ENCODE measurements at places on chromosomes 16 and 17. TPM values are rescaled to one million over a fixed set of nuclear protein-coding genes. Genes with fewer than 3 reads are reported as not detected.
A peak's percentile ranks its signal among the peaks of the same experiment; 100 is the strongest.

CCL23 gene
- total RNA-seq, result not detected

DCAF7 gene
- total RNA-seq, result 40.9 TPM

TMEM235 gene
- total RNA-seq, result not detected

CDR2 gene
- total RNA-seq, result 48.4 TPM

MYO15A gene
- total RNA-seq, result 0.18 TPM

DNA sequence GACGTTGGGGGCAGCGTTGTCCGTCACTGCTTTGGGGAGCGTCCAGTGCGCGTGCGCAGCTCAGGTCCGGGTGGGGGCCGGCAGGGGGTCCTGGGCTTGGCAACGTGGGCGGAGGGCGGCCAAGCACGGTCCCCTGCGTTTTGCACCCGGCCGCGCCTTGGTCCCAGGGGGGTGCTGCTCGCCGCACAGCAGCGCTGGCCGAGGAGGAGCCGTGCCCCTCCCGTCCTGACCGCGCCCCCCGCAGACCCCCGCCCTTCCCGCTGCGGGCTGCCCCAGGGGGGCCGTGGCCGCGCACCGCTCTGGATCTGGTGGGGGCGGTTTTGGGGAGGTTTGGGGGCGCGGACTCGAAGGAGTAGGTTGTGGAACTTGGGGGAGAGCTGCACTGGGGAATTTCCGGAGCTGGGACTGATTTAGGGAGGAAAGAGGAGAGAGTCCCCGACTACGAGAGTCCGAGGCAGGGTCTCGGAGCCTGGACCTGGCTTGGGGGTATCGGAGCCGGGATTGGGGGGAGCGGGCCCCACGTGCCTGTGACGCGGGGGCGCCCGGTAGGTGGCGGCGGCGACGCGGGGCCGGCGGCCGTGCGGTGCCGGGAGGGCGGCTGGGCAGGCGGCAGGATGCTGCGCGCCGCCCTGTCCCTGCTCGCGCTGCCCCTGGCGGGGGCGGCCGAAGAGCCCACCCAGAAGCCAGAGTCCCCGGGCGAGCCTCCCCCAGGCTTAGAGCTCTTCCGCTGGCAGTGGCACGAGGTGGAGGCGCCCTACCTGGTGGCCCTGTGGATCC is at the start of gene SLC9A5:
Gene SLC9A5 (plus strand): TSS at position 579 of the 777 bp plus-strand sequence. CDS start 36 bp downstream, at position 615.
- peaks cover 36% of the 10 kb centered on the region for H3K4me1 ChIP-seq
- H3K27me3 ChIP-seq, result no peaks in the 10 kb centered on the region
- no peaks in the 10 kb centered on the region for H3K36me3 ChIP-seq

- H3K27me3 ChIP-seq, result no peaks in the 10 kb centered on the region
- no peak overlapping the region for H3K4me3 ChIP-seq
- H3K4me1 ChIP-seq, result no peaks in the 10 kb centered on the region
- DNase-seq, result no peak
- H3K36me3 ChIP-seq, result peaks cover 62% of the 10 kb centered on the region
Observed at GRCh38 chr17:78812855-78813254, 27.8 kb downstream of the USP36 start.

- DNase-seq, result no peak
- H3K27me3 ChIP-seq, result peaks cover 4% of the 10 kb centered on the region
- H3K4me3 ChIP-seq, result no peak overlapping the region
- H3K27ac ChIP-seq, result no peak overlapping the region
- H3K4me1 ChIP-seq, result no peaks in the 10 kb centered on the region
Observed at GRCh38 chr17:44637066-44637465, 19.2 kb upstream of the MEIOC start.

DNA sequence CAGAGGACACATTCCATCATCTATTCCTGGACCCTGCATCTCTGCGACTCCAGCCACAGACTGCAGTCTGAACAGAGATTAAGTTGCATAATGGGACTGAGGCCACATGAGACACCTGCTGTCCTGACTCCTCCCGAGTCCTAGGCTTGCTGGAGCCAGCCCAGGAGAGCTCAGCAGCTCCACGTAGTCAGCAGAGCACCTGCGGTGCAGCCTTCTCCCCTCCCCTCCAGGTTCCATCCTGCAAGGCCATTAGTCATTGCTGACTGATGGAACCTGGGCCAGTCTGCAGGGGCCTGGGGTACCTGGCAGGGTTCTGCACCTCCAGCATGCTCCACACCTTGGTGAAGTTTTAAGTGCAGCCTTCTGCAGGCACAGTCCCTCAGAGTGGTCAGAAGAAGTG is 76.7 kb downstream of the PLD6 start:
- H3K36me3 ChIP-seq, result peaks cover 54% of the 10 kb centered on the region
- H3K27me3 ChIP-seq, result no peaks in the 10 kb centered on the region
- DNase-seq, result no peak
- H3K4me3 ChIP-seq, result no peak overlapping the region
- H3K27ac ChIP-seq, result no peak overlapping the region

- peaks cover 21% of the 10 kb centered on the region for H3K36me3 ChIP-seq
- no peaks in the 10 kb centered on the region for H3K27me3 ChIP-seq
- peak overlapping the region; percentile 83 for H3K4me3 ChIP-seq
- DNase-seq, result no peak
Observed at GRCh38 chr16:1942047-1942809, 771 bp downstream of the MSRB1 start.

DNA sequence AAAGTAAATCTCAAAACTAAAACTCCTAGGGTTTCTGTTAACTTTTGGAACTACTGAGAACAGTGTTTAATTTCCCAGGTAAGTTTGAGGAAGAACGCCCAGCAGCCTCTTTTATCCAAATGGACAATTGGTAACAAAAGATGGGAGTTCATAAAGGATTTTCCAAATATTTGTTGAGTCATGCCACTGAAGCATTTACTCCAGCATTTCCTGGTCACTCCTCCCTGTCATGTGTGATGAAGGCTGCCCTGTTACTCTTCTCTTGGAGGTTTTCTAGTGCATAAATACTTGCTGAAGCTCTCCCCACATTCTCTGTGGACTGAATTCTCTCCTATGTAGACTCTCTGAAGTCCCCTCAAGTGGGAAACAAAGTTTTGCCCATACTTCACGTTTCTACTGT is 16.5 kb downstream of the ZNF75A start:
- peaks cover 13% of the 10 kb centered on the region for H3K36me3 ChIP-seq
- no peak overlapping the region for H3K27ac ChIP-seq
- no peak overlapping the region for H3K4me3 ChIP-seq
- no peak for DNase-seq
- H3K4me1 ChIP-seq, result no peaks in the 10 kb centered on the region

DNA sequence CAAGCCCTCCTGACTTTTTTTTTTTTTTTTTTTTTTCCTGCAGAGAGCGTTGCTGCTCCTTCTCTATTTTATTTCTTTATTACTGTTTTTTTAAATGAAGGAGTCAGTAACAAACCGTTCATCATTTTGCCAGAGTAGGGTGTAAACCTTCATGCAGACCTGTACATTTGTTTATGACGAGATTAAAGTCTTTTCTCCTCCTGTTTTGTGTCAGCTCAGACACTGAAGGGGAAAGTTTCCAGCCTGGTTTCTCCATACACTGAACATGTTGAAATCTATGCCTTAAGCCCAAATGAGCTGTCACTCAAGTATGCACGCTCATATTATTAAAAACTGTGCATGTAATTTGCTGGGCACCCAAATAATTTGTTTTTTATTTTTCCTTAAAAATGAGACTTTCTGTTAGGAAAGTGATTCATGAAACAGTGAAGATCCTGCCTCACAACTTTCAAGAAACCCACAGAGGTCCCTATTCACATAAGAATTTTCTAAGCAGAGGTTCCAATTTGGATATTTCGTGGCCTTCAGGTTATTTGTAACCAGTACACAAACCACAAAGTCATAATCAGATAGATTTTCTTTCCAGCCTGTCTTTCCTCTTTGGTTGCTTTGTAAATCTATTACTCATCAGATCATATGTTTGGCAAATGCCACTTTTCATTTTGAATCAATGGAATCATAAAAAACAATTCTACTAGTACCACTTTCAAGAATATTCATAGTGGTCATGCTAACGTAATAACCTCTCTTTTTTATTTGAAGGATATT is 700.3 kb downstream of the MAF start:
- H3K36me3 ChIP-seq, result no peaks in the 10 kb centered on the region
- H3K4me3 ChIP-seq, result no peak overlapping the region
- no peak overlapping the region for H3K27ac ChIP-seq
- H3K4me1 ChIP-seq, result no peaks in the 10 kb centered on the region
- H3K27me3 ChIP-seq, result no peaks in the 10 kb centered on the region

- H3K4me1 ChIP-seq, result peaks cover 51% of the 10 kb centered on the region
- H3K4me3 ChIP-seq, result no peak overlapping the region
- H3K27ac ChIP-seq, result peak overlapping the region; percentile 97
- peak; percentile 100 for DNase-seq
Observed at GRCh38 chr17:80791758-80792284, 199.8 kb upstream of the CHMP6 start.

GRCh38 chr16:16163571-16163970 is 59.7 kb downstream of the ABCC6 start:
- H3K4me1 ChIP-seq, result no peaks in the 10 kb centered on the region
- no peaks in the 10 kb centered on the region for H3K27me3 ChIP-seq
- no peak overlapping the region for H3K27ac ChIP-seq
- H3K36me3 ChIP-seq, result peaks cover 3% of the 10 kb centered on the region
- H3K4me3 ChIP-seq, result no peak overlapping the region
- no peak for DNase-seq
